ENCODE measurements at places on chromosomes 13 and 19.

DNA sequence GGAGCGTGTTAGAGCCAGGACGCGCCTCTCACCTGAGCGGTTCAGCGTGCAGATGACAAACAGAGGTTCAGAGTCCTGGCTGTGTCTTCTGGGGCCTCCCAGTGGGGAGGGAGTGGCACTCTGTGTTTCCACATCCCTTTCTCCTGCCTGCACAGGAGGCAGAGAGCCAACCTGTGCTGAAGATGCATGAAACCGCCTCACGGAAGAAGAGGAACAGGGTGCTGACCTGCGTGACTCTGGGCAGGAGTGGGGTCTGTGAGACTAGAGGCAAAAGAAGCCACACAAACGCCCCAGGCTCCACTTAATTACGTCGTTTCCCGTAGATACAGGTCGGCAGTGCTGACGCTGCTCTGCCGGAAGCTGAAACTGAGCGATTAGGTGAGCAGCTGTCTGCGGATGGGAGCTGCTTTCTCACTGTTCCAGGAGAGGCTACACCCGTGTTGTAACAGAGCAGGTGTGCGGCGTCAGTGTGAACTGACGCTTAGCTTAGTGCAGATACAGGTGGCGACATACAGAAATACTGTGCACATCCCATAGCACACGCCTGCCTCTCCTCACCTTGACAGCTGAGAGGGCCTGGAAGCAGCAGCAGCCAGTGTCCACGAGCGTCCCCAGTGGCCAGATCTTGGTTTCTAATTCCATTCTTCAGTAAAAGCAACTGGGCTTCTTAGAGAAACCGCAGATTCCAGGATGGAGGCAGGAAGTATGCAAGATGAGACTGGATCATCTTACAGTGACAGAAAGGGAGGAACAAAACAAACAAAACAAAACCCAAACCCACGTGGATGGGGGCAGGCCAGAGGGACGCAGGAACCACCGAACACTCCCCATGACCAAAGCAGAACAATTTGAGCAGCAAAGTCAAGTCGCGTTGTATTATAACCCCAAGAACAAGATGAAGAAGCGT is 37.7 kb upstream of the MCF2L start:
- DNase-seq: peak; percentile 61

DNA sequence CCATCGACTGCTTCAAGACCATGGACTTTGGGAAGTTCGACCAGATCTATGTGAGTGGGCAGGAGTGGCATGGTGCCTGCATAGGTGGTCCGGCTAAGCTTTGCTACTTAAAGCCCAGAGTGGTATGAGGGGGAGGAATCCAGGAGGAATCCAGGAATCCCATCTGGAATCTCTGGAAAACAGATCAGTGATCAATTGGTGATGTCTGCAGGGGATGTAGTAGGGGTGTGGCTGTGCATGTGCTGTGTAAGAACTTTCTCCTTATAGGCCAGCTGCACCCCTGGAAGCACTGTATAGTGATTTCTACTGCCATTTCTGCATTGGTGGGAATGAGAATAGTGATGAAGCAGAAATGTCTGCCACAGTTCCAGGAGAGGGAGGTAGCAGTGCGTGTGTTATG is 23.6 kb downstream of the PNPLA6 start:
- no peak for DNase-seq

- DNase-seq: no peak
Observed at GRCh38 chr13:49319551-49319950, 71.8 kb downstream of the CDADC1 start.

GRCh38 chr13:113584870-113585671 is 518 bp downstream of the TFDP1 start:
- peak; percentile 16 for DNase-seq

DNA sequence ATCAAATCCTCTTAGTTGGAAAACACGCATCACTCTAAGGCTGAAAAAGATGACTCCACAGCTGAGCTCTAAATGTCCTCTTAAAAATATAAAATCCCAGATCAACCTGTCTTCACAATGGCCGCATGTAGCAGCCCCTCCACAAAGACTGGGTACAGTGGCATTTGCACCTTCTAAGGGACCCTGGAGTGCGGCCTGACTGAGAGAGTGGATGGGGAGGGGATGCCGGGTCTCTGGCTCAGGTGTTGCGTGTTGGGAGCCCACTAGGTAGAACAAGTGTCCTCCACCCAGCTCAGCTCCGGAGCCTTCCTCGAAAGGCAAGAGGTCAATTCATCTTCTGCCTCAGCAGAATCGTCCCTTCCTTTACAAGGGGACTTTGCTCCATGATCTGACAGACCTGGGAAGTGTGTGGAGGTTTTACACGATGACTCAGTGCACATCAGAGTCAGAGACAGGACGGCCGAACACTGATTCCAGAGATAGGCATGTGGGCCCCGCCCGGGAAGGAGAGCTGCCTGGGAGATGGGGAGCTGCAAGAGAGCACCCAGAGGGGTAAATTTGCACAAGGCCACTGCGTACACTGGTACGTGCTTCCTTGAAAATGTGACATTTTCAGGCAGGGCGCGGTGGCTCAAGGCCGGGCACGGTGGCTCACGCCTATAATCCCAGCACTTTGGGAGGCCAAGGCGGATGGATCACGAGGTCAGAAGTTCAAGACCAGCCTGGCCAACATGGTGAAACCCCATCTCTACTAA is 23.5 kb upstream of the SLC15A1 start:
- DNase-seq: peak; percentile 80

DNA sequence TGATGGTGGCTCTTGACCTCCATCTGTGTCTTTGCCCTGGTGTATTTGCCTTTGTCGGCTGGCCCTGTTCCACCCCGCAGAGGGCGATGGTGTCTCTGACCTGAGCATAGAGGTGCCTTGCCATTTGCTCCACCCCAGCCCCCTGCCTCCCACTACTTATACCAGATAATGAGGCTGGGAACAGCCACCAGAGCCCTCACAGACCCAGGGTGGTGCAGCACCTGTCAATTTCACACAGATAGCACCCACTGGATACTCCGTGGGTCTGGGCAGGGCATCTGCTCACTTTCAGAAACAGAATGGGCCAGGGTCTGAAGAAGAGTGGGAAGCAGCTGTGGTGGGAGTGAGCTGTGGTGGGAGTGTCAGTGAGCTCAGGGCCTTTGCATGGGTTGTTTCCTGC is 4.1 kb downstream of the ZNF536 start:
- no peak for DNase-seq

DNA sequence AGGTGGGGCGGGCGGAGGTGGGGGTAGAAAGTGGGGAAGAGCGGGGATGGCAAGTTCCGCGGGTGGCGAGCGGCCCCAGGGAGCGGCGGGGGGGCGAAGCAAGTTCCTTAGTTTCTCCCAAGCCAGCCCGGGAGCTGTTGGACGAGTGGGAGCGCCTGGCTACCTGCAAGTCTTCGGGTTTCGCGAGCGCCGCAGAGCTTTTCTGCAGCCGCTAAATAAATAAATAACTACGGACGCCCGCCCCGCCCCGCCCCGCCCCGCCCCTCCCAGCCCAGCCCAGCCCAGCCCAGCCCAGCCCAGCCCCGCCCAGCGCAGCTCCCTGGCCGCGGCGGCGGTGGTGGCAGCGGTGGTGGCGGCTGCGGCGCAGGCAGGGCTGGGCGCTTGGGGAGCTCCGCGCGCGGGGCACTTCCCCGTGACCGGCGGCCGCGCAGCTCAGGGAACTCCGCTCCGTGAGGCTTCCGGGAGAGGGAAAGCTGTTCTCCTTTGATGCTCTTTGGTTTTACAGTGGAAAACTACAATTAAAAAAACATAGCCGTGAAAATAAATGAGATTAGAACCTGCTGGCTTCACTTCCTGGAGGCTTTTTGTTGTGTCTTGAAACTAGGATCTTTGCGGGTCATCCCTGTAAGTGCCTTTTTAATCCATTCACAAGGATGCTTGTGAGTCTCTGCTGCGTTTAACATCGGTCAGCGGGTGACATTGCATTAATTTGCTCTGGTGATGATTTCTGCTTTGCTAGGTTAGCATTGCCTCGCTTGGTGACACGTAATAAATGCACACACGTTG is at the start of gene UBE2L5:
TSS of gene UBE2L5 (plus strand) at position 440 of the 786 bp plus-strand sequence. CDS start 5,498 bp downstream, outside the sequence.
- DNase-seq: peak; percentile 63

DNA sequence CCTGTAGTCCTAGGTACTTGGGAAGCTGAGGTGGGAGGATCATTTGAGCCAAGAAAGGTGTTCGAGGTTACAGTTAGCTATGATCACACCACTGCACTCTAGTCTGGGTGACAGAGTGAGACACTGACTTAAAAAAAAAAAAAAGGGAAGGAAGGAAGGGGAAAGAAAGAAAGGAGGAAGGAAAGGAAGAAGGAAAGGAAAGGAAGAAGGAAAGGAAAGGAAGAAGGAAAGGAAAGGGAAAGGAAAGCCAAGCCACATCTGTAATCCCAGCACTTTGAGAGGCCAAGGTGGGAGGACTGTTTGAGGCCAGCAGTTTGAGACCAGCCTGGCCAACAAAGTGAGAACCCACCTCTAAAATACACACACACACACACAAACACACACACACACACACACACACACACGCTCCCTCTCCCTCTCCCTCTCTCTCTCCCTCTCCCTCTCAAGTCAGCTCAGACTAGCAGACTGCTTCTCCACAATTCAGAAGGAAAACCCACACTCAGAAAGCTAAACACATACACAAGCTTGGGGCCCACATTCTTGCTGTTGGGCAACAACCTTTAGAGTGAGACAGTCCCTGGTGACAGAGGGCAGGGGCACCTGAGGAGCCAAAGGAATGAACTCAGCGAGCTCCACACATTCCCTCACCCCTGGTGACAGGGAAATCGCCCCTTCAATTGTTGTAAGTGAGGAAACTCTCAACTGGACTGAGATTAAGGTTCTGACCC is 2.7 kb downstream of the ZNF709 start:
- DNase-seq: no peak

DNA sequence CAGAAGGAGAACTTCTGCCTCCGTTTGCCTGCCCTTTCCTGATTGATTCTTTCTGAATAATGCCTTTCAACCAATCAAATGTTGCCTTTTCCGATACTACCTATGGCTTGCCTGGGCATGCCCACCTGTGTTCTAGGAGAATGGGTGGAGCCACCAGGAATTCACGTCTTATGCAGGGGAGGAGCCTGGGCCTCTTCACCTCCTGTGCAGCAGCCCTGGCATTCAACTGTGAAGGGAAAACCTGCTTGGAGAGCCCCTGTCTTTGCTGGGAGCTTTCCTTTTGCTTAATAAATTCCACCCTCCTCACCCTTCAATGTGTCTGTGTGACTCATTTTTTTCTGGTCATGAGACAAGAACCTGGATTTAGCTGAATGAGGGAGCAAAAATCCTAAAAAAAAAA is 730.7 kb downstream of the UQCRFS1 start:
- peak; percentile 57 for DNase-seq

- DNase-seq: no peak
Observed at GRCh38 chr13:25166306-25166705, 5.8 kb downstream of the AMER2 start.

DNA sequence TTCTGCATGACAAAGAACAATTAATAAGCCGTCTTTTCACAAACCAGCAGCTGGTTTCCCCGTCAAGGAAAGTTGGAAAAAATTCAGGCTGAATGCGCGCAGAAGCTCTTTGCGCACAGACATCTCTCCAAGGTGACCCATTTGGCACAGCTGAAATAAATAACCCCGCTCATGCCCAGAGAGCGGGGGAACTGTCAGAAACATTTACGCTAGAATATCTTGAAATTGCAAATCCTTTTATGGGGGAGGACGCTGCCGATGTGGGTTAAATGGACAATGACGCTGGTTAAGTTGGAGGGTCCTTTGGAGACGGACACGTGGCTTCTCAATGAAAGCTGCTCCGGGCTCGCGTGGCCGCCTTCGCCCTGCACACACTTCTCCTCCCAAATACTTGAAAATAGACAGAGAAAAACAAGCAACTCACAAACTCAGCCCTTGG is 30.6 kb downstream of the GSX1 start:
- no peak for DNase-seq

DNA sequence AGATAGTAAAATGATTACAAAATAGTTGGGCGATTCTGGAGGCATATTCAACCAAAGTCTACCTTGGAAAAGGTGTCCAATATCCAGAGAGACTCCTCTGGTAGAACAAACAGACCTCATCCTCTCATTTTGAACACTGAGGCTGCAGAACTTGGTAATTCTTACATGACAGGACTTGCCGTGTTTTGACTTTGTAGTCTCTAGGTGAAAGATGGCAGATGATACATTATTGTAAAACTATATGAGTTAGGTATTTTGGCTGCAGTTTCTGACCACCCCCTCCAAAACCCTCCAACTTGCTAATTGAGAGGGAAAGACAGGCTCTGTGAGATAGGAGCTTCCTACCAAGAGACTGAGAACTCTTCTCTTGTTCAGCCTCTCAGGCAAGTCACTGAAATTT is 22.6 kb downstream of the SAE1 start:
- DNase-seq: no peak

DNA sequence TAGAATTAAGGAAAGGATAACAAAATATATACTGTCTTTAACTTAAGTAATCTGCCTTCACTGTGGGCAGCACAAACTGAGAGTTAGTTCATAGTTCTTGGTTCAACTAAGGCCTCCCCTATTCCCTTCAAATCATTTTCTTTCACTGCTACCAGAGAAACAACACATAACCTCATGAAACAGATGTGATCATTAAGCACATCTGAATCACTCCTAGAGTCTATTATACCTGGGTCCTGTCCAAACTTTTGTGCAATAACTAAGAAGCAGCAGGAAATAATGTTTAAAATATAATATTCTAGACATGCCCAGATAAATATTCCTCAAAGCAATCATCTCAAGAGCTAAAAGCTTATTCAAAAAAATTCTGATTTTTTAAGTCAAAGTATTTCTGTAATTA is 62.9 kb downstream of the ZC3H13 start:
- DNase-seq: no peak

DNA sequence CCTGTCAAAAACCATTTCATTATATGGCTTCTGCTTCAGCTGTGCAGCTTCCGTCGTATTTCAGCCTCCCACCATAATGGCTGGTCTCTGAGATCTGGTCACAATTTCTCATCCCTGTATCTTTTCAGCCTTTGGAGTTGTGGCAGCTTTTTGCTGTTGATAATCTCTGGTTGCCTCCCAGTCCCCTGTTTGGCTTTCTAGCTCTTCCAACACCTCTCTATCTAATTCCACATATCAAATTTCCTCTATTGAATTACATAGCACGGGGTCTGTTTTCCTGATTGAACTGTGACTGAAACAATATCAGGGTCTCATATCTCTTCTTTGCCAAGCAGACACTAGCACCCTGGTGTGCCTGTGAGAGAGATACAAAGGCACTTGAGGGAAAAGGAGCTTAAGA is 222.1 kb upstream of the OBI1 start:
- DNase-seq: no peak

- no peak for DNase-seq
Observed at GRCh38 chr13:93039131-93039530, 187.5 kb upstream of the GPC6 start.

Data from Caki2 (cell line).